PC-9 (cell line): ENCODE measurements at places on chromosomes 4 and X.
A peak's percentile ranks its signal among the peaks of the same experiment; 100 is the strongest.

GRCh38 chrX:45711231-45711630 lies 510.6 kb upstream of the DIPK2B start:
- H3K27ac ChIP-seq, result peak overlapping the region; percentile 96
- no peak overlapping the region; the same call in 1 of the 2 replicates for H3K4me3 ChIP-seq
- H3K27me3 ChIP-seq, result no peaks in the 10 kb centered on the region
- H3K4me1 ChIP-seq, result peaks cover 35% of the 10 kb centered on the region

GRCh38 chr4:156576946-156577345 lies 394.7 kb downstream of the PDGFC start:
- no peaks in the 10 kb centered on the region for H3K4me1 ChIP-seq
- no peaks in the 10 kb centered on the region for H3K27me3 ChIP-seq

GRCh38 chr4:25770847-25771246 lies 91.9 kb downstream of the SEL1L3 start:
- H3K36me3 ChIP-seq, result 0 out of 2 replicates have a peak, but pooled peaks cover under 1% of the 10 kb centered on the region
- H3K27me3 ChIP-seq, result no peaks in the 10 kb centered on the region
- no peak for DNase-seq
- H3K4me3 ChIP-seq, result no peak overlapping the region

DNA sequence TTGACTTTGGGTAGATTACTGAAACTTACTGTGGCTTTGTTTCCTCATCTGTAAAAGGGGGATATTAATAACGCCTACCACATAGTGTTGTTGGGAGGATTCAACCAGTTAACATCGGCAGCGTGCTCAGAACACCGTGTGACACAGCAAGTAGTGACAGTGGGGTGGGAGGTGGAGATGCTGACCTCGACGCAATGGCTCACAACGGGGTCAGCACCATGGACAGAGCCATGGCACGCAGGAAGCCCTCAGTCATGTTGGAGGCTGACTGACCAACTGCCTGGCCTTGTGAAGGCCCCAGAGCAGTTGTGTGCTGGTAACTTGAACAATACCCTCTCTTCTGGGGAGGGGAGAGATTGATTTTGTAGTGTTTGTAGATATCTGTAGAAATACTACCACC lies 93.2 kb downstream of the WFS1 start:
- H3K36me3 ChIP-seq, result no peaks in the 10 kb centered on the region
- H3K4me1 ChIP-seq, result no peaks in the 10 kb centered on the region
- no peak overlapping the region for H3K4me3 ChIP-seq
- H3K27ac ChIP-seq, result no peak overlapping the region

- no peaks in the 10 kb centered on the region for H3K36me3 ChIP-seq
- no peak overlapping the region for H3K27ac ChIP-seq
- H3K4me3 ChIP-seq, result no peak overlapping the region
Measured at GRCh38 chr4:95537191-95537590, 11.6 kb downstream of the UNC5C start.

GRCh38 chr4:139191373-139191772 lies 14.4 kb upstream of the ELF2 start:
- no peak for DNase-seq
- no peaks in the 10 kb centered on the region for H3K36me3 ChIP-seq
- H3K4me1 ChIP-seq, result no peaks in the 10 kb centered on the region
- no peak overlapping the region for H3K27ac ChIP-seq

- no peak overlapping the region for H3K4me3 ChIP-seq
- no peak overlapping the region for H3K27ac ChIP-seq
- peak; percentile 12 for DNase-seq
- H3K27me3 ChIP-seq, result no peaks in the 10 kb centered on the region
Measured at GRCh38 chr4:158015241-158015640, 157.6 kb downstream of the GASK1B start.

DNA sequence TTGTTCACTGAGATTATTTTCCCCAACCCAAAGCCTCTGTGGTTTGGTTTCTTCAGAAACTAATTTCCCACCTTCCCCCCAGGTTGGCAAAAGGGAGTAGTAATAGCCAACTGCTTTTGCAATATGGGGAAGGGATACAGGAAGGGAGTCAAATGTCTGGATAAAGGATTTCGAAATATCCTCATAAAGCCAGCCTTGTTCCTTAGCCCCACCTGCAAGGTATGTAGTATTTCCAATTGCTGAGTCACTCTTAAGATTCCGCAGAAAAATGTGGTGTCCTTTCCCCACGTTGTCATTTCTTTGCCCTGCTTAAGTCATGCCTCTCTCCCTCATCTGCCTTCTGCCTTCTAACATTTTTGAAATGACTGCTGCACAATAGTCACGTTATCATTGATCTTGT lies 138.8 kb upstream of the DCAF8L1 start:
- H3K4me3 ChIP-seq, result no peak overlapping the region
- H3K4me1 ChIP-seq, result peaks cover 13% of the 10 kb centered on the region; the same call in 1 of the 2 replicates
- H3K27me3 ChIP-seq, result no peaks in the 10 kb centered on the region
- H3K27ac ChIP-seq, result peak overlapping the region; percentile 48

DNA sequence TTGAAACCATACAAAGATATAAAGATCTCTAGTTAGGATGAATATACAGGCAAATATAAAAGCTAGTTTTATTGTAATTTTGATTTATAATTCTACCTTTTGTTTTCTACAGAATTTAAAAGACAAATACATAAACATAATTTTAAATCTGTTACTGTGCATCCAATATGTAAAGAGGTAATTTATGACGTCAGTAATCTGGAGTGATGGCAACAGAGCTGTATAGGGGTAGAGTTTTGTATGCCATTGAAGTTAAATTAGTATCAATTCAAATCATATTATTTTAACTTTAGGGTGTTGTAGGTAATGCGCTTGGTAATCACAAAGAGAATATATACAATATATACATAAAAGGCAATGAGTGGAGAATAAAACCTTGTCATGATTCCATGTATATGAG lies 183.7 kb upstream of the ARHGAP24 start:
- no peaks in the 10 kb centered on the region for H3K4me1 ChIP-seq
- H3K36me3 ChIP-seq, result no peaks in the 10 kb centered on the region
- H3K27ac ChIP-seq, result no peak overlapping the region
- no peak for DNase-seq

- no peak overlapping the region for H3K27ac ChIP-seq
- H3K27me3 ChIP-seq, result no peaks in the 10 kb centered on the region
- no peaks in the 10 kb centered on the region for H3K36me3 ChIP-seq
- H3K4me1 ChIP-seq, result no peaks in the 10 kb centered on the region
- no peak for DNase-seq
Measured at GRCh38 chr4:120568731-120569130, 353.8 kb downstream of the PRDM5 start.

GRCh38 chr4:67201334-67201733 lies 344.0 kb downstream of the CENPC start:
- H3K27ac ChIP-seq, result no peak overlapping the region
- H3K4me1 ChIP-seq, result no peaks in the 10 kb centered on the region
- H3K4me3 ChIP-seq, result no peak overlapping the region
- no peaks in the 10 kb centered on the region for H3K36me3 ChIP-seq
- no peak for DNase-seq

DNA sequence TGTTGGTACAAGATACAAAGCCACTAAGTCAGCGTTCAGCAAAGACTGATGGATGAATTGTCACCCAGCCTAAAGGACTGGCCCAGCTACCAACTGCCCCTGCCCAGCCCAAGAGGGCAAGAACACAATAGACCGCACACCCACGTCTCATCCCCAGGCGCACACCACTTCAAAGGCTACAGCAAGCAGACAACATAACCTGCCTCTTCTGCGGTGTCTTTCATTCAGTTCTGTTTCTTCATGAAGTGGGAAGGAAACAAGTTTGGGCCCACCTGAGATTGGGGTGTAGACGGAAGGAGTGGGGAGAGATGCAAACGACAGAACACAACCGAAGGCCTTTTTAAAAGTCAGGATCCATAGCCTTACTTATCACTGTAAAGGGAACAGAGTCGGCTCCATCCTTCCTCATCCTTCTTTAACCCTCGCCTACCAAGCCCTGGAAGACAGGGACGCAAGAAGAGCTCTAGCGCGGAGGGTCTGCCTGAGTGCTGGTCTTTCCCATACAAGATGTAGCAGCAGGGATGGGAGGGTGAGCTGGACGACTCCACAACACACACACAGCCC lies 691 bp downstream of the SCARB2 start:
- H3K4me1 ChIP-seq, result peaks cover 55% of the 10 kb centered on the region
- no peaks in the 10 kb centered on the region for H3K27me3 ChIP-seq
- H3K27ac ChIP-seq, result peak overlapping the region; percentile 89
- H3K36me3 ChIP-seq, result 0 out of 2 replicates have a peak, but pooled peaks cover 11% of the 10 kb centered on the region

DNA sequence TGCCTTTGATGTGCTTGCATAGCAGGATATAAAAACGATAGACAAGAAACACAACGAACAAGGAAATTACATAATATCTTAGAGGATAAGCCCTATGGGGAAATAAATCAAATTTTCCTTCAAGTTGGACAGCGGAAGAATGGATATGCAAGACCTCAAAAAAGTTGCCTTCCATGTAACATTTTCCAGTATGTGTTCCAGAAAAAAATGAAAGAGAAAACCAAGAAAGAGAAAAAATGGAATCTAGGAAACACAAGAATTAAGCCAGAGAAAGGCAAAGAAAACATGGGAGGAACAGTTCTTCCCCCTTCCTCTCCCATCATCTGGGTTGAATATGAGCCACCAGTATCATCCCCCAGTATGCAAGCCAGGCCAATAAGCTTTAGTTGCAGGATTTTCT lies 34.6 kb upstream of the MID1 start:
- no peak for DNase-seq
- no peaks in the 10 kb centered on the region for H3K27me3 ChIP-seq
- H3K36me3 ChIP-seq, result no peaks in the 10 kb centered on the region
- no peak overlapping the region for H3K4me3 ChIP-seq
- no peaks in the 10 kb centered on the region for H3K4me1 ChIP-seq
